ENCODE measurements at places on chromosomes 7 and 10. TPM values are rescaled to one million over a fixed set of nuclear protein-coding genes. Genes with fewer than 3 reads are reported as not detected.

The SFXN3 gene
- total RNA-seq: 83.1 TPM

The NOLC1 gene
- total RNA-seq: 68.2 TPM

The SFTPA1 gene
- not detected for total RNA-seq

The AGR2 gene
- total RNA-seq: not detected

The BICC1 gene
- 0.32 TPM for total RNA-seq

The ATP6V1F gene
- 141 TPM for total RNA-seq

The TAS2R41 gene
- total RNA-seq: not detected

The GJD4 gene
- total RNA-seq: not detected

The TRPV5 gene
- not detected for total RNA-seq

The TRIM73 gene
- 1.2 TPM for total RNA-seq

The FBXO24 gene
- total RNA-seq: 0.38 TPM

The MAGI2 gene
- total RNA-seq: 5.8 TPM

The CADPS2 gene
- total RNA-seq: 22.6 TPM

The MMD2 gene
- not detected for total RNA-seq

The ANKRD22 gene
- not detected for total RNA-seq

The LIPM gene
- not detected for total RNA-seq

The CELF2 gene
- 42.6 TPM for total RNA-seq

The RASSF4 gene
- 4.6 TPM for total RNA-seq

The CREB5 gene
- 13.8 TPM for total RNA-seq

The TFR2 gene
- total RNA-seq: 0.95 TPM

The LSM5 gene
- 63.3 TPM for total RNA-seq

The PTPN20 gene
- total RNA-seq: 0.27 TPM

The SPDYE8 gene
- total RNA-seq: not detected

All from endothelial cell of umbilical vein (primary cell).